ENCODE measurements at places on chromosomes 4 and X.

DNA sequence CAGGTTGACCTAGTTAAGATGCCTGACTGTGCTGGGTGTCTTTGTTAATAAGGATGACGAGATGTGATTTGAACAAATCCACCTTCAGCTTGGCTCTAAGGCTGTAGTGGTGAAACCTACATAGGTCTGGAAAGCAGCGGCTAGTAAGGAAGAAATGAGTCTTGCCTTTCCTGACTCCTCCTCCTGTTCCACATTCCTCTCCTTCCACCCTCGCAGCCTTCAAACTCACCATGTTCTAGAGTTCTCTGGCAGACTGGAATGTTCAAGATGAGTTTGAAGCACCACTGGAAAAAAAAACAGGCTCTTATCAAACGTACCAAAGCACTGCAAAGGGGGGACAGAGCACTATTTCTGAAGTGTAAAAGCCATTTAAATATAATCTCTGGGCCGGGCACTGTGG lies 395.4 kb downstream of the BMPR1B start:
- no peak for DNase-seq

- no peak for DNase-seq
These were observed 24.3 kb downstream of the SHROOM3 start for GRCh38 chr4:76459291-76459723.

DNA sequence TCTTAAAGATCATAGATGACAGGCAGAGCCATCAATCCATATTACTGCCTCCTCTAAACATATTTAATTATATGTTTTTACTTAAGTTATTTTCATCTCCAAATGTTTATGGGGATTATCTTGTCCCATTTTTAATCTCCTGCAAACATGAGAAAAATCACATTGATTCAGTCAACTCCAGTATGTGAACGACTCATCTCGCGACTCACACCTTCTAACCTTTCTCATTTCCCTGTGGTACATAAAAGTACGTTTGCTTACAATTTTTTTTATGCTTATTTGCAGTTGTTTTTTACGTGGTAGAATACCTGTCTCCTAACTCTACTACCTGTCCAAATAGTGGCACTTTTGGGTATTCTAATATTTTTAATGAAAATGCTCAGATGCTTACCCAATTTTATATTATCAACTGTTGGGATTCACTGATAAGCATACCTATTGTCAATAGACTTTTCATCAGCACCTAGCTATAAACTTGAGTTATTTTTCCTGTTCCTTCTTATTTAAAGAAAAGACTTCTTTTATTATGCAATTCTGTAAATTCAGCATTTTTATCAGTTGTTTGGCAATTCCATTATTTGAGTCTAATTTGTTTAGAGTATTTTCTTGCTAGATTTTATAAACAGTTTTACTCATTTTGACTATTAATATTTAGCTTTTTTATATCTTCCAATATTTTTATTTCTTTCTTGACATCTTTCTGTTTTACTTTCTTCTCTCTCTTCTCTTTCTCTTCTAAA lies 276.6 kb downstream of the ANK2 start:
- DNase-seq, result no peak

DNA sequence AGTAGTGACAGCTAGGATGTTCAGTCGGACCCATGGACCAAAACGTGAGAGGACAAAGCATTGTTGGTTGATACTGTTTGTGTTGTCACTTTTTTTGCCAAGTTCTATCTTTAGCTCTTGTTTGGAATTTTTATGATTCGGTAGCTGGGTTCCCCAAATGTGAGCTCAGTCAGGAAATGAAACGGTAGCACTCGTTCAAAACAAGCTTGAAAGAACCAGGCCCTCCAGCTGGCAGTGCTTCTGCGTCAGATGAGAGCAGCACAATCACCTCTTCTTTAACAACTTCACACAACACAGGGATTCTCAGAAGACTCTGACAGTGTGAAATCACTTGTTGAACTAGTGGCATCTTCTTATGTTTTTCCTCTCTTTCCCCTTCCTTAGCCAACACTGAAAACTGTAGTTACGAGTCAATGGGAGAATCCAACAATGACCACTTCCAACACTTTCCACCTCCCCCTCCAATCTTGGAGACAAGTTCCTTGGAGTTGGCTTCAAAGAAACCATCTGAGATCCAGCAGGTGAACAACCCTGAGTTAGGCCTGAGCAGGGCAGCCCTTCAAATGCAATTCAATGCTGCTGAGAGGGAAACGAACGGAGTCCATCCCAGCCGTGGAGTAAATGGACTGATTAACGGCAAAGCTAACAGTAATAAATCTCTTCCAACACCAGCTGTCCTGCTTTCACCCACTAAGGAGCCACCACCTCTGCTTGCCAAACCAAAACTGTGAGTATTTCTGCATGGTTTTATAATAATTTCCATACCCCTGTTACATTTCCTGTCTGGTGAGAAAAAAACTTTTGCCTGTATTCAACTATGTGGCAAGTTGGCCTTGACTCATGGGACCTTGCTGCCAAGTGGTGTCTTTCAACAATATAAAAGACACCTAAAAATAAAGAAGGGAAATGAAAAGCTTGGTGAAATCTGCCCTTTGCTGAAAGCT lies 214.6 kb downstream of the PALLD start:
- DNase-seq, result no peak

DNA sequence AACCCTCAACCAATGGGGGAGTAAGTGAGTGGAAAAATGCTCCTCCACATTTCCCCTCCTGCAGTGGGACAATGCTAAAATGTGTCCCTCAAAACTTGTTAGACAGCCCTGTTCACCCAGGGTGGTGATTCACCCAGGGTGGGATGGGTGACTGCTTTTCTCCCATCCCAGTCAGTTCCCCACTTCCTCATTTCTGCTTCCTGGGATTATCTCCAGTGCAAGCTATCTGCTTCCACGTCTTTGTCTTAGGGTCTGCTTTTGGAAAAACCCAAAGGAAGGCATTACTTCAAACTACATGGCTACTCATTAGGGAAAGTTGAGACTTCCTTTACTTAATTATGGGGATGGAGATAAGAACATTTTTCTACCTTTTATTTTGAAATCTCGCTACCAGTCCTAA lies 45.5 kb downstream of the ETNPPL start:
- DNase-seq, result no peak

DNA sequence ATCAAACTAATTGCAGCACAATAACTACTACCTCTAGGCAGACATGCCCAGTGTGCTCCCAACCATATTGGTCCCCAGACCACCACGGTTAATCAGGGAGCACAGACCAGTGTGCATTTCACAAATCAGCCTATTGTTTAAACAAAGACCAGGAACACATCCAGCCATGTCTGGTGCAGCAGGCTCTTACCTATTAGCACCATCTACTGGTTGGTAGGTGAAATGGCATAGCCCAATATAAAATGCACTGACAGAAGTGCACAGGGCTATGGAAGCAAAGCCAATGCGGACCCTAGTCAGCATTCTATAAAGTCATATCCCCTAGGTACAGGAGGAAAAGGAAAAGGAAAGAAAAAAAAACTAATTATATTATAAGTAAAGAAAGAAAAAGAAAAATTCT lies 15.5 kb upstream of the CYLC1 start:
- DNase-seq, result no peak

GRCh38 chrX:74446876-74447275 lies 25.6 kb downstream of the SLC16A2 start:
- DNase-seq, result no peak

- DNase-seq, result no peak
These were observed 114.3 kb downstream of the NKX6-1 start for GRCh38 chr4:84384801-84385200.

DNA sequence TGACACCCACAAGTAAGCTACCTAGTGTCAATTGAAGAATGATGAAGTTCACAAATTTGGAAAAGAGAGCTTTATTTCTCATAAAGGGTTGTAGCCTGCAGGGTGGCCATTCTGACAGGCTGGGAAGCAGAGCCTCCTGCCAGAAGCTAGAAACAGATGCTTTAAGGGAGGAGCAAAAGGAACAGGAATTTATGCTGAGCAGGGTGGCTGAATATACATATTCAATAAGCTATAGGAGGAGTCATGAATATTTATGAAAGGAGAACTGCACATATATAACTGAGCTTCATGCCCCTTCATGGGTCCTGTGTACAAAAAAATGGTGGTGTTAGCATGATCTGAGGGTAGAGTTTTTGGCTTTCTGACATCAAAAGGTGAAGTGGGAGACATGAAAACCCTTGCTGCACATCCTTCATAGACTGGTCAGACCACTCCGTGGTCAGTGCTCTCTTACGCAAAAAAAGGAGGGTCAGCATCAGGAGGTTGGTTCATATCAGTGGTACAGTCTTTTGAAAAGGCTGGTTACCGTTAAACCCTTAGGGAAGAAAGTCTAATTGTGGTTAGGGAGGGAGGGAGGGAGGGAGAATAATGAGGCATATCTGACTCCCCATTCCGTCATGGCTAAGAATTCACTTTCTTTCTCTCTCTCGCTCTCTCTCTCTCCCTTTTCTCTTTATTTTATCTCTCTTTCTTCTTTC lies 121.4 kb downstream of the LUZP4 start:
- no peak for DNase-seq

- no peak for DNase-seq
These were observed 217.5 kb upstream of the ADAMTS3 start for GRCh38 chr4:72786401-72786990.

GRCh38 chr4:23878912-23879732 lies 10.7 kb downstream of the PPARGC1A start:
- DNase-seq, result no peak

Measured in stimulated activated CD4-positive, alpha-beta T cell treated with anti-CD3 and anti-CD28 coated beads, Interleukin-15, amount 100 ng/mL, for 1 hour (primary cell).